ENCODE measurements at places on chromosomes 13 and 19. TPM values are rescaled to one million over a fixed set of nuclear protein-coding genes. Genes with fewer than 3 reads are reported as not detected.

DNA sequence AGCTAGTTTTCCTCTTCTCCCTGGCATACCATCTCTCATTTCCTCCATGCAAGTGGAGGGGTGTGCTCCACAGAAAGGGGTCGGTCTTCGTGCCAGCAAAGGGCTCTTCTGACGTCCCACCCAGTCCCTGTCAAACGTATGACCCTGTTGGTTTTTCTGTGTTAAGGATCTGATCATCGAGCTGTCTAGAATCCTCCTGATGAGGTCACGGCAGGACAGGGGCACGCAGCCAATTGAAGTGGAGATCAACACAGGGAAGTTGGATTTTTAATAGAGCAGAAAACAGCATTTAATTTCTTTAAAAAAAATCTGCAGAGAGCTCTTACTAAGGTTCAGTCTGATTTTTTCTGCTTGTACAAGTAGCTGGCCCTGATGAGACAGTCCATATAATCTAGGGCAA, 339.4 kb downstream of the TEX29 start:
- no peak for DNase-seq

DNA sequence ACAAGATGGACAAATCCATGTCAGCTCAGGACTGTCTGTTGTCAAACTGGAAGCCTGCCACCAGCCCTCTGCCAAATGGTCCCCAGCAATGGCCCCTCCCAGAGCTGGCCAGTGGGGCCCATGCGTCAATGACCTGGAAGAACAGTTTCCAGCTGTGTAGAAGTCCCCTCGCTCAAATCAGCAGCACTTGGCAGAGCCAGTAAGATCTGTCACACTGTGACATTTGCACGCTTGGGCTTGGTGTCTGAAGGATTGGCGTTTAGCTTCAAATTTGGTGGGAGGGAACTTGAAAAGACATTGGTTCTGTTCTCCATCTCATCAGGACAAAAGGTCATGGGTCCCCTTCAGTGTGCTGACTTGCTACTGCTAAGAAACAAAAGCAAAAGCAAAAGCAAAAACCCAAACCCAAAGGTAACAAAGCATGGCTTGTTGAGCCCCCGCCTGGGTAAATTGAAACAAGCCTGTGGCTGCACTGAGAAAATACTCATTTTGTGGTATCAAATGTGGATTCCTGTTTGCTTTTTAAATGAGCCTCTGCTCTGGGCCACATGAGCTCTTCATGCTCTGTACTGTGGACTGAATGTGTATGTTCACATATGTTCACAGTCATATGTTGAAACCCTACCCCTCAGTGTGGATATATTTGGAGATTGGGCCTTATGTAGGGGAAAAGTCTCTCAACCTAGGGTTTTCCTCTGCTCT, 253.6 kb upstream of the MAB21L1 start:
- no peak for DNase-seq

DNA sequence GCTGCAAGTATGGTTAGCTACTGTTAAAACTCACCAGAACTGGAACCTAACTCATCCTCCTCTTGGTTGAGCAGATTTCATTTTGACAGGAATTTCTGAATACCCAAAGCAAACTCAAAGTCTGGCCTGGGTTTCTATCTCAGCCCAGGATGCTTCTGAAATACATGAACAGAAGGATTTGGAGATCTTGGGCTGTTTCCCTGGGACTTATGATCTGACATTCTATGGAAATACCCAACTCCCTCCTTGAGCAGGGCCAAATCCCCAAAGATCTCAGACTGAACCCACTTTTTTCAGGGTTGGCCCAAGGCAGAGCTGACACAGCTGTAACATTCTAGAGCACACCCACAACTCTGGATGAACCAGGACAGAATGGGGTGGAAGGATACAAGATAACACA, 1.1 kb upstream of the ITM2B start:
- no peak for DNase-seq

- DNase-seq, result no peak
These were observed 159.9 kb upstream of the STARD13 start for GRCh38 chr13:33445476-33445875.

The KIR3DL2 gene
- 2.2 TPM for total RNA-seq

DNA sequence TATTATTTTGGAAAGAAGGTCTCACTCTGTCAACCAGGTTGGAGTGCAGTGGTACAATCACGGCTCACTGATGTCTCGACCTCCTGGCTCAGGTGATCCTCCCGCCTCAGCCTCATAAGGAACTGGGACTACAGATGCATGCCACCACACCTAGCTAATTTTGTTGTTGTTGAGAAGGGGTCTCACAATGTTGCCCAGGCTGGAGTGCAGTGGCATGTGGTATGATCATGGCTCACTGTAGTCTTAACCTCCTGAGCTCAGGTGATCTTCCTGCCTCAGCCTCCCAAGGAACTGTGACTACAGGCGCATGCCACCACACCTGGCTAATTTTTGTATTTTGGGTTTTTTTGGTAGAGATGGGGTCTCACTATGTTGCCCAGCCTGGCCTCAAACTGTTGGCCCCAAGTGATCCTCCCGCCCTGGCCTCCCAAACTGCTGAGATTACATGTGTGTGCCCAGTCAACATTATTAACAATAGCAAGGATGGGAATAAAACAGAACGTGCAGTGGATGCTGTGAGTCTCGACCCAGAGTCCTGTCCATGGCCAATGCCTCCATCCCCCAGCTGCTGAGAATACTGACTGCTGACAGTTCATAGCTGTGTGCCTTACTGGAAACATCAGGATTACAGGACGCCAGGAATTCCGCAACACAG, 5.4 kb upstream of the MBD3L3 start:
- no peak for DNase-seq

- DNase-seq, result peak; percentile 73
These were observed 6.7 kb downstream of the NAPSA start for GRCh38 chr19:50358483-50359327.

The GPI gene
- total RNA-seq, result 383 TPM

GRCh38 chr13:110483386-110483968, 78.0 kb downstream of the RAB20 start:
- no peak for DNase-seq

GRCh38 chr19:38892841-38893240, 6.6 kb downstream of the SIRT2 start:
- DNase-seq, result no peak

The TINCR gene
- total RNA-seq, result 0.63 TPM

- no peak for DNase-seq
These were observed 18.6 kb upstream of the RASA3 start for GRCh38 chr13:114151031-114151430.

DNA sequence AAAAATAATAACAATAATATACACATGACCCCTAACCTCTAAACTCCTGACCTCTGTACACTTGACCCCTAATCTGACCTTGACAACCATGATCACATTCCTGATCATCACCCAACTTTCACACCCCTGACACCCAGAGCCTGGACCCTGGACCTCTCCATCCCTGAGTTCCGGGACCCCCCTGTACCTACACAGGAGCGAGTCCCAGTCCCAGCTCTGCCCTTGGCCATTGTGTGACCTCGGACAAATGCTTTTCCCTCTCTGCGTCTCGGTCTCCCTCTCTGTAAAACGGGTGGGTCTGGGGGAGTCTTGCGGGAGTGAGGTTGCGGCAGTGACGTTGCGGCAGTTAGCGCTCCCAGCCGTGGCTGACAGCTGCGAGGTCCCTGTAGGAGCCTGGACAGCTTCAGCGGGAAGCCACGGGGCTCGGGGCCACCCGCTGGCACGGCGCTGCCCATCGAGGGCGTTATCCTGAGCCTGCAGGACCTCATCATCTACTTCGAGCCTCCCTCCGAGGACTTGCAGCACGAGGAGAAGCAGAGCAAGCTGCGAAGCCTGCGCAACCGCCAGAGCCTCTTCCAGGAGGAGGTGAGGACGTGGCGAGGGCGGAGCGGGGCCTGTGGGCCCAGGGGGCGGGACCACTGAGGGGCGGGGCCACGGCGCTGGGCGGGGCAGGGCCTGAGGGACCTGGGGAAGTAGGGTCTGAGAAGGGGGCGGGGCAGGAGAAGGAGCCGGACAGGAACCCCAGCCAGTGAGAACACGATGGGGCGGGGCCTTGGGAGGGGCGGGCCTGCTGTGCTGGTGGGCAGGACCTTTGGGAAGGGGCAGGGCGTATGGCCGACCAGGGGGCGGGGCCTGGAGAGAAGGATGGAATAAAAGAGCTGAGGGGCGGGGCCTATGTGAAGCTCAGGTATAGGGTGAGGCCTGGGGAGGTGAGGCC, 19.2 kb downstream of the RYR1 start:
- DNase-seq, result no peak

GRCh38 chr13:46753137-46753536, 43.8 kb downstream of the ESD start:
- DNase-seq, result no peak

The PPM1N gene
- total RNA-seq, result 1.1 TPM

GRCh38 chr13:113113846-113114271, 8.3 kb downstream of the F7 start:
- no peak for DNase-seq

- no peak for DNase-seq
These were observed 9.2 kb downstream of the RCN3 start for GRCh38 chr19:49536921-49537462.

The NAPSA gene
- 21.1 TPM for total RNA-seq

DNA sequence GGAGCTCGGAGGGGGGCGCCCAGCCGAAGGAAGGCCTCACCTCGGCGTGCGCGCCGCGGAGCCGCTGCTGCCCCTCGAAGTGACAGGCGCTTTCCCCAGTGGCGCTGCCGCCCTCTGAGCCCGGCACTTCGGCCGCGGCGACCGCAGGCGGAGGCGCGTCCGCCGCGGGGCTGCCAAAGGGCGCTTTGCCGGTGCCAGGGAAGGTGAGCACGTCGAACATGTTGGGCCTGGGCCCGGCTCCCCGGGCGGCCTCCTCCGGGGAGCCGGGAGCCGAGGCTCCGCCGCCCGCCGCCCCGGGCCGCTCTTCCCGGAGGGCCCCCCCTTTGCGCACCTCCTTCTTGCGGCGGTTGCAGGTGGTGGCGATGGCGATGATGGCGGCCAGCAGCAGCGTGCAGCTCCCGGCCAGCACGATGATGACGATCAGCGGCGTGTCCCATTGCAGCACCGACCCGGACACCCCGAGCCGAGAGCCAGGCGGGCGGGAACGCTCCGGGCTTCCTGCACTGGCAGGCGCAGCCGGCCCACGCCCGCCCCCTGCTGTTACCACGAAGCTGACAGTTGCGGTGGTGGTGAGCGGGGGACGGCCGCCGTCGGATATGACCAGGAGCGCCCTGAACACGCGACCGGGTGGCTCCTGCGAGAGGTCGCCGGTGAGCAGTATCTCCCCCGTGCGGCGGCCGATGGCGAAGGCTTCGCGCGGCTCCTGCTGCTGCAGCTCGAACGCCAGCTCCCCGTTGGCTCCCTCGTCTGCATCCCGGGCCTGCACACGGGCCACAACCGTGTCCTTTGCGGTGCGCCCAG, 2.5 kb downstream of the PCDH8 start:
- no peak for DNase-seq

- no peak for DNase-seq
These were observed 3.8 kb downstream of the CBY2 start for GRCh38 chr13:45705918-45706317.

GRCh38 chr13:110593430-110594130, 21.8 kb upstream of the NAXD start:
- DNase-seq, result no peak

DNA sequence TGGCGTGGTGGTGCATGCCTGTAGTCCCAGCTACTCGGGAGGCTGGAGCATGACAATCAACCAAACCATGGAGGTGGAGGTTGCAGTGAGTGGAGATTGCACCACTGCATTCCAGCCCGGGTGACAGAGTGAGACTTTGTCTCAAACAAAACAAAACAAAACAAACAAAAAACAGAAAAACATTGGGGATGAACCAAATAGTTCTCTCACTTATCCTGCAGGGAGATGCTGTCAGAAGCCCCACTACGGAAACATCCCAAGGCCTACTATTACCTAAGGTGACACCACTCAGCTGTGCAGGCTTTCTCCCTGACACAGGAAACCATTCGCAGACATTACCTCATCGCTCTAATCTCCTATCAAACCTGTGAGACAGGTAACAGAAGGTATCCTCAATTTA, 113.5 kb downstream of the FOXO1 start:
- no peak for DNase-seq

DNA sequence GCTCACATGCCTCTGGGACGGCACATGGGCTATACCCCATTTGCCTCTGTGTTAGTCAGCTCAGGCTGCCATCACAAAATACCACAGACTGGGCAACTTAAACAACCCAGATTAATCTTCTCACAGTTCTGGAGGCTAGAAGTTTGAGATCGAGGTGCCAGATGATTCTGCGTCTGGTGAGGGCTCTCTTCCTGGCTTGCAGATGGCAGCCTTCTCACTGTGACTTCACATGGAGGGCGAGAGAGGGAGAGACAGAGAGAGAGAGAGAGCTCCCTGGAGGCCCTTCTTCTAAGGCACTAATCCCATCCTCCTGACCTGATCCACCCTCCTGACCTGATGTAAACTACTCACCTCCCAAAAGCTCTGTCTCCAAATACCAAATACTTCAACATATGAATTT, 55.0 kb downstream of the GPR12 start:
- DNase-seq, result no peak

DNA sequence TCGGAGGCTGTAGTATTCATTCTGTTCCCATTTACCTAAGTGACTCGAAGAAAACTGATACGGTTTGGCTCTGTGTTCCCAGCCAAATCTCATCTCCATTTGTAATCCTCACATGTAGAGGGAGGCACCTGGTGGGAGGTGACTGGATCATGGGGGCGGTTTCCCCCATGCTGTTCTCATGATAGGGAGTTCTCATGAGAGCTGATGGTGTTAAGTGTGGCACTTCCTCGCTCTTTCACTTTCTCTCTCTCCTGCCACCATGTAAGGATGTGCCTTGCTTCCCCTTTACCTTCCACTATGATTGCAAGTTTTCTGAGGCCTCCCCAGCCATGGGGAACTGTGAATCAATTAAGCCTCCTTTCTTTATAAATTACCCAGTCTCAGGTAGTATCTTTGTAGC, 23.5 kb downstream of the SLAIN1 start:
- DNase-seq, result no peak
